ENCODE measurements at places on chromosomes 4 and X. TPM values are rescaled to one million over a fixed set of nuclear protein-coding genes. Genes with fewer than 3 reads are reported as not detected.

GRCh38 chrX:23478056-23478455, 143.4 kb downstream of the PTCHD1 start:
- DNase-seq, result no peak

DNA sequence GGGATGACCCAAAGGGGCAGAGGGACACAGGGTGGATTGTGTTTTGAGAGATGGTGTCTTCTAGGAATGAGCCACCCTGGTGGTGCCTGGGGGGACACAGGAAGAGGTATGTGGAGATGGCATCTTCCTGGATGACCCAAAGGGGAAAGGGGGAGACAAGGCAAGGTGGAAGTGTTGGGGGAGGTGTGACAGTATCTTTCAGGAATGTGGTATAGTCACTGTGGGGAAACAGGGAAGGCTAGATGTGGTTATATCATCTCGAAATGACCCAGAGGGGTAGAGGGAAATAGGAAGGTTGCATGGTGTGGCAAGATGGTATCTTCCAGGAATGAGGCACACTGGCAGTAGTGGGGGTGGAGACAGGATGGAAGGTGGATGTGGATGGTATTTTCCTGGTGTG, 62.9 kb downstream of the MAOA start:
- DNase-seq, result no peak

GRCh38 chr4:153161226-153161963, 42.8 kb upstream of the TRIM2 start:
- DNase-seq, result no peak

DNA sequence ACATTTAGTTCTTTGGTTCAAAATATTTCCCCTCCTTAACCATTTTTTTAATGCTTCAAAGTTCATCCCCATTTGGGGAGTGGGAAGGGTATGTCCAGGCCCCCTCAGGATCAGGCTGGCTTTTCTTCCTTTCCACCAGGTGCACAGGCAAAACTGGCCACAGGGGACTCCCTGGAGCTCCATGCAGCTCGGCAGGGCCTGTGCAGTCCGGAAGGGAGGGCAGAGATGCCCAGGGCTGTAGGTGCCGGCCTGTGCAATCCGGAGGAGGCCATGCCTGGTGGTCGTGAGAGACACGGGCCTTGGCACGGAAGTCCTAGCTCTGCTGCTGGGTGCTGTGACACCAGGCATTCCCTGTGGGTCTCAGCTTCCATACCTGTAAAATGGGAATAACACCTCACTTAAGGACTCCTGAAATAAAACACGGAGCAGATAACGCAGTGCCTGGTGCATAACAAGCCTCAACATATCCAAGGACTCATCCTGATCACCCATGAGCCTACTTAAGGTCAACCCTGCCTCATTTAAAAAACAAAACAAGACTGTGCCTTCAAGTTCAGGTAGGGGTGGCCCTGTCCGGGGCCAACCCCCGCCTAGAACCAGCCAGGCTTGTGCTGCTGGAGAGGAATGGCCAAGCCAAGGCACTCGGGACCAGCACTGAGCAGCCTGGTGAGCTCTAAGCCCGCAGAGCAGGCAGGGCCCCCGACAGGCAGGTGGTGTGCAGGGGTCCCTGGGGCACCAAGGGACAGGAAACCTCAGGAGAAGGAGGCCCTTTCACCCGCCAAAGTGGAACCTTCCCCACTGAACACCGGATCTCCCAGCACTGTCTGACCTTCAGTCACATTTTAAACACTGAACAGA, 21.2 kb upstream of the CYP4V2 start:
- no peak for DNase-seq

DNA sequence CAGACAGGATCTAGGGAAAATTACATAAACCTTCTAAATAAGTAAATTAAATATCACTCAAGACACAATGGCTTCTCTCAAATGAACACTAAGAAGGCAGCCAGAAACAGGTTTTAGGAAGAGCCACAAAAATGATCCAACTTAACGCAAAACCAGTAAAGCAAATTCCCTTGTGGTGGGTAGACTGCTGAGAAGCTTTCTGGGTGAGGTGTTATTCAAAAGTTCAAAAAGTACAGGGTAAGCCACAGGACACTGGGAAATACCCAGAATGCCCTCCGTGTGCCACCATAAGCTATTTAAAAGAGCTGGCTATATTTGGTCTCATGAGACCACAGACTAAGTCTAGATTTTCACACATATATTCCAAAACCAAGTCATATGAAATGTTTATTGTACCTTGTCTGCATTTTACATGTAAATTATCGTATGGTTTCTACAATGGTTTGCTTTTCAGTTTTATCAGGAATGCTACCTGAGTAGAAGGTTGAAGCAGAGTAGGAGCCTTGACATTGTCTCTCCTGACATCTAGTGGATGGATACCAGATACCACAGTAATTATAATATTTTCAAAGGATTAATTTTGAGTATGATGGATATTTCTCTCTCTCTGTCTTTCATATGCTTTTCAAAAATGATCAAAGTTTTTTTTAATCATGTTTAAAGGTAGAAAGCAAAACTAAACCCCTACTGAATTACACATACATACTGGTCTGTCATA, 109.3 kb upstream of the KLHL13 start:
- no peak for DNase-seq

- DNase-seq, result no peak
These were observed 601.3 kb downstream of the SPRY1 start for GRCh38 chr4:123997776-123998449.

DNA sequence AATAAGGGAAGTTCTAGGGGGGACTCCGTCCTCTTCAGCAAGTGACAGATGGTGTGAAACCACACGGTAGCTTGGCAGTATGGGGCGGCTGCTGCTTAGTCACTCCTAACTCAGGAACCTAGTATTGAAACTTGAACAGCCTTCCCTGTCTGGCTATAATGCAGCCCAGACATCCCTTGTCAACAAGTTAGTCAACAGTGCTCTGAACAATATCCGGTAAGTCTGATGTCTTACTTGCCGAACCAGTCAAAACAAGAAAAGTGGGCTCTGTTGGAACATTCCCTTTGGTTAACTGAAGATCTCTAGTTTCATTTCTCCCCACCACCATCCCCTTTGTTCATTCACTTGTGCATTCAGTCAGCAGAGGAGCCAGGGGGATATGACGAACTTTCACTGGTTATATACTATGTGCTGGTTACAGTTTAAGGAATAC, 18.7 kb upstream of the CXCL13 start:
- DNase-seq, result no peak

DNA sequence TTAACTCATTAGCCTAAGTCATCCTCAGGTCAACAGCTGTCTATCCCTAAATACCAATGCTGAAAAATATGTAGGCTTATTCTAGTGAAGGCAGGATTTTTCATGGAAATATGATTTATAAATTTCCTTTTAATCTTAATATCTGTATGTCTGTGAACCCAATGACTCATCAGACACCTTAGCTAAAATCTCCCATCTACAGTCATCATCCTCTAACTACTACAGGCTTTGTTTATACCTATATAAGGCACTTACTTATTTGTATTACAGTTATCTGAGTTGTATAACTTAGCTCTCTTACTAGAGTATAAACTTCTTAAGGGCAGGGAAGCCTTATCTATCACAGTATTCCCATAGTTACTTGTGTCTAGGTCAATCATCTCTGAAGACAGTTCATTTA, 24.2 kb downstream of the AMMECR1 start:
- DNase-seq, result no peak

DNA sequence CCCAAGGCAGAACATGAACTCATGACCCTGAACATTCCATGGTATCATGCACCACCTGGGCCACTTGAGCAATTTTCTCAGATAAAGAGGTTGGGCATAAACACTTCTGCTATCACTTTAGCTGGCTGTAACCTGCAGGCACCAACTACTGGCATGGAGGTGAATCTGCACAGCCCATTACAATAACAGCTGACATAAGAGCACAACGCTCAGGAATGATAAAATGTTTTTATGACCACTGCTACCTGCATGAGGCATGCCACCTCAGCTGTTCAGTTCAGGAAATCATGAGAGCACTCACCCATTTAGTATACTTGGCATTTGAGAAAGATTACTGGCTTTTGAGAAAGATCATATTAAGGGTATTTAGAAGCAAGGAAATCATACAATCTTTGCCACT, 85.7 kb upstream of the SPIN4 start:
- no peak for DNase-seq

DNA sequence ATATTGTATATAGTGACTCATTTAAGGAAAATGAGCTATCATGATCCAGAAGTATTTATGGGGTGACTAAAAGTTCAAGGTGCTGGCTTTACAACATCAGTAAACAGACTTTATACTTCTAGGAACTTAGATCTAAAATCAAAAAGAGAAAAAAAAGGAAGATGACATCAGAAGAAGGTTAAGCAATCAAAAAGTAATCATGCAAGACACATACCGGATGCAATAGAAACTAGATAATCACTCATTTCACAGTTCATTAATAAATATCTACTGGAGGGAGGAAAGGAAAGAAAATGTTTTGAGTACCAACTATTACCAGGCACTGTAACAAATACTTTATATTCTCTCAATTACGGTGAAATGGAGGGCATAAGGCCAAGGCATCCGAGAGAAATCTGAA, 276.4 kb downstream of the SPRY1 start:
- no peak for DNase-seq

DNA sequence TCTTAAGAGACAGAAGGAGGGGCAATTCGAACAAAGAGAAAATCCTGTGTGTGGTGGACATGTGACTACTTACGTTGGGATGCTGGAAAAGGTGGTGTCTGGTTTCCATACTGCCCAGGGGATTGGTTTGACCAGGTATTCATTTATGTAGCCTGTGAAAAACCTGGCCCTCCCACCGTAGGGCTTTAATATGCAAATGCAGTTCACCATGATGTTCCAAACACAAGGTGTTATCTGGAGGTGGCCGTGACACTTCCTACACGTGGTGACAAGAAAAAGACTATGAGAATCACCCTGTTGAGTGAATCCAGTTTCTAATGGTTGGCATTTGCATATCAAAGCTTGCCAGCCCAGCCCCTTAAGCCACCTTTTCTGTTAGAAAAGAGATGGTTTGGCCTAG, 27.9 kb downstream of the UGT2B4 start:
- DNase-seq, result no peak

- DNase-seq, result no peak
These were observed 287.7 kb upstream of the PCDH18 start for GRCh38 chr4:137819964-137820383.

GRCh38 chr4:140971077-140971792, 162.0 kb downstream of the RNF150 start:
- no peak for DNase-seq

GRCh38 chr4:7811536-7812191, 128.0 kb downstream of the AFAP1 start:
- peak; percentile 76 for DNase-seq

DNA sequence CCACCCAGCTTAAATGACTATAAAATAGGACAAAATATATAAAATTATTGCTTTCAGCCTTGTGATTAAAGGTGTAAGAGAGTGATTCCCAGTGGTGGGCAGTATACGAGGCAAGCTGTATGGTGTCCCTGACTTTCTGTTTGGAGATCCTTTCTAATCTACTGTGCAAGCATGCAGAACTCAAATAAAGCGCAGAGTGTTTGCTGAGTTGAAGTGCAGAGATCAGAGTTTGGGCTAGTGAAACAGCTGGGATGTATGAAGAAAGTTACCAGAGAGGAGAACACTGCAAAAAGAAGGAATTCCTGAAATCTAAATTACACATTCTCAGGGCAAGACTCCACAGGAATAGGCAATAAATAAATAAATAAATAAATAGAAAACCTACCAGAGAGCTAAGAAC, 218.5 kb upstream of the TLL1 start:
- no peak for DNase-seq

DNA sequence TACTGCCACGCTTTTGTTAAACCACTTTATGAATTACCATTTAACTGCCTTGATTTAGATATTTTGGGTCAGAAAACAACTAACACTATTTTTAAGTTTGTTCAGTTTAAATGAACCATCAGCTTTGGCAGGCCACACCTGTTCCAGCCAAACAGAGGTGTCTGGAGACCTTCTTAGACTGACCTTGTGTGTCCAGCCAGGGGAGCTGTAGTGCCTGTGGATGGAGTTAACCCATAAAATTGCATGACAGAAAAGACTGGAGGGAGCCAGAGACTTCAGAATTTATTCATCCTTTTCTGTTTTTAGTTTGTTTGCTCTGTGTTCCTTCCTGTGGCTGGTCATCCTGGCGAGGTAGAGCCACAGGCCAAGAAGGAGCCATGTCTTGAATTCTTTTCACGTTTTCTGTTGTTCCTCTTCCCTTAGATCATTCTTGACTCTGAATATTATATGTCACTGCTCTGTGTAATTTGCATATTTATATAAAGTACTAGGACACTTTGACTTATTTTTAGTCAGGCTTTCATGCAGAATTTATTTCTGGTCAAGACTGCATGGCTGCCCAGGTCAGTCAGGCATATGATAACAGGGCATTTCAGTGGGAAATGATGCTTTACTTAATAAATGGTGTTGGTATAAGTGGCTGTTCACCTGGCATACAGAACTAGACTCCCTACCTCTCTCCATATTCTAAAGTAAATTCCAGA, 26.7 kb downstream of the HERC3 start:
- DNase-seq, result no peak

- no peak for DNase-seq
These were observed 64.8 kb upstream of the RBPJ start for GRCh38 chr4:26255989-26256388.

GRCh38 chrX:11934089-11934488, 176.1 kb downstream of the MSL3 start:
- DNase-seq, result no peak

- no peak for DNase-seq
These were observed 2.8 kb upstream of the LIN54 start for GRCh38 chr4:83013420-83013867.

- peak; percentile 24 for DNase-seq
These were observed 40.1 kb downstream of the TET2 start for GRCh38 chr4:105186701-105187161.

- no peak for DNase-seq
These were observed 56.2 kb downstream of the NHS start for GRCh38 chrX:17431171-17431570.

Gene KLHL34
- 1.3 TPM for total RNA-seq

Gene CLDN34
- total RNA-seq, result not detected

Gene COX7B2
- total RNA-seq, result not detected

Gene POU3F4
- not detected for total RNA-seq

Gene PDCL2
- total RNA-seq, result not detected

Gene IL2
- not detected for total RNA-seq

Gene VCX
- not detected for total RNA-seq

Gene CLIC2
- 20.1 TPM for total RNA-seq

Gene CHRDL1
- total RNA-seq, result 37.8 TPM

Gene PIR
- total RNA-seq, result 14.8 TPM
